ENCODE measurements at places on chromosomes 2 and 18. TPM values are rescaled to one million over a fixed set of nuclear protein-coding genes. Genes with fewer than 3 reads are reported as not detected.

LIMS3 gene
- total RNA-seq = 1.4 TPM

IL36RN gene
- not detected for total RNA-seq

DNA sequence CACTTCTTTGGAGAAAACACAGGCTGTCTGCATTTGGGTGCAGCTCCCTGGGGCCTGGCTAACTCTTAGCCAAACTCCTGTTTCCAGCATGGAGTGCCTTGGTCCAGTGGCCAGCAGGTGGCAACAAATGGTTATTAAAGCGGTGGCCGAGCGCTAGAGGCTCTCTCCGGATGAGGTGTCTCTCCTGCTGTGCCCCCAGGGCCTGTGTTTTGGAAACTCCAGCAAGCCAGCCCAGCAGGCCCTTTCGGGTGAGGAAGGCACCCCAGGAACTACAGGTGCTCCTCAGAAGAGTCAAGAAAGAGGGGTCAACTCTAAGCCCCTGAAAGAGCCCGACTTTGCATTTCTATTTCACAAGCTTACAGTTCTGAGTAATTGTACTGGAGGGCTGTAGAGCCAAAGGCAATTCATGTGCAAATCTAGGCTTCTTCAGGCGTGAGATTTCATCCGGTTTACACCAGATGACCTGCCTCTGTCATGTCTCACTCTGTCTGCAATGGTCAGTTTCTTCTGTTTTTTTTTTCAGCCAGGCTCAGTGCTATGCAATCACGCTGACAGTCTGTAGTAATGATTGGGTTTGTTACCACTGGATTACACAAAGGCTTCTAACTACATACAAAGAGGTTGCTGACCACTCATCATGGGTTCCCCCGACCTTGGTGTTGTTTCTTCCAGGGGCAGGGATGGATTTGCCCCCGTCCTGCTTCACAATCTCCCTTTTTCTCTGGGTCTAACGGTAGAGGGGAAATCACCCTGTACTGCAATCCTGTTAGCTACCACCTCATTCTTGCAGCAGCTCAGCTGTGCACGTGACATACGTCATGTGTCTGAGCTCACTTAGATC is 7.6 kb upstream of the CHRNA1 start:
- peak; percentile 81 for DNase-seq

- no peak for DNase-seq
These were observed 155.1 kb upstream of the SERPINE2 start for GRCh38 chr2:224194161-224194560.

SP140 gene
- total RNA-seq = 0.65 TPM

CYP27C1 gene
- total RNA-seq = 1.1 TPM

DNA sequence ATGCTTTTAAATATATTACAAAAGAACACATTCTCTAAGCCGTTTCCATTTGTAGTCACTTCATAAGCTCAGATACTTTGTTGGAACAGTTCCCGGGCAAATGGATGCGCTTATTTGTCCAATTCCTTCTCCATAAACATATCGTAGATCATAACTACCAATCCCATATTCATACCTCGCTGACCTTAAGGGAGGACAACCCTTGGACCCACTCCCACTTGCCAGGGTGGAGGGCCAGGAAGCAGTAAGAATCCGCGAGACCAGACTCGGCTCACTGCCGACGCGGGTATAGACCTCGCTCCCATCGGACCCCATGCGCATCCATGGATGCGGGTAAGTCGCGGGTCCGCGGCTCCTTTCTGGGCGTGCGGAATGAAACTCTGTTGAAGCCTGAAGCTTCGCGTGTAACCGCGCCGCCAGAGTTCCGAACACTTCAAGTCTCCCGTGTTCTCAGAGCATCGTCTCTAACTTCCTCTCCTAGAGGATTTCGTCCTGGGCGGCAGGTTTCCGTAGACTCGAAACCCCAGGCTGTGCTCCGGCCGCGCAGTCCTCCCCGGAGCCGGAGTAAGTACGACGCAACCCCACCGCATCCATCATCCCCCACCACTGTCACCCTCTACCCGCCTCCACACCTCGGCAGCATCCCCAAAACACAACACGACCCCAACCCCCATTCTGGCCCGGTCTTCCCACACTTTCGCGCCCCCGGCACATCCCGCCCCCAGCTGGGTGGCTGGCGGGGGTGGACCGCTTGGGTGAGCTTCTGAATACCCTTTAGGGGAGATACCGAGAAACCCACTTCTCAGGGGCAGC is 1.1 kb downstream of the DSC3 start:
- DNase-seq = no peak

SMYD1 gene
- not detected for total RNA-seq

- DNase-seq = no peak
These were observed 5.8 kb downstream of the TET3 start for GRCh38 chr2:73990531-73990930.

DNA sequence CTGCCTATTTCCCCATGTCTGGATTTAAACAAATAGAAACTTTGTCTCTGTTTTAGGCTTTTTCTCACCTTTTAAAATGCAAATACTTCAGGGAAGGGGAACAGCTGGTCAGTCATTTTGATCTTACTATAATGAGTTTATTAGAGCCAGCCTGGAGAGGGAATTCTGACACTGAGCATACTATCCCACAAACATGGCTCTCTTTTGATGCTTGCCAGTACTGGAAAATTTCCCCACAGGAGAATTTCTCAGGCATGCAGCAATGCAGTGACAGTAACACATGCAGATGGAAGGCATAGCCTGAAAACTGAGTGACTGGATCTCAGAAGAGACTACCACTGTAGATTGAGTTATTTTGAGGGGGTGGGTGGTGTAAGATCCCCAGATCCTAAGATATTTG is 974.3 kb upstream of the CELF4 start:
- DNase-seq = no peak

GRCh38 chr2:158772306-158773078 is 22.6 kb upstream of the DAPL1 start:
- no peak for DNase-seq

ZBTB7C gene
- total RNA-seq = 3.4 TPM

VSNL1 gene
- not detected for total RNA-seq

SPP2 gene
- not detected for total RNA-seq

- no peak for DNase-seq
These were observed 79.1 kb upstream of the FMNL2 start for GRCh38 chr2:152255918-152256317.

VIL1 gene
- total RNA-seq = not detected

EPHA4 gene
- total RNA-seq = 28.1 TPM

Measured in A172 (cell line).